ENCODE measurements at places on chromosomes 7 and 10. TPM values are rescaled to one million over a fixed set of nuclear protein-coding genes. Genes with fewer than 3 reads are reported as not detected.

DNA sequence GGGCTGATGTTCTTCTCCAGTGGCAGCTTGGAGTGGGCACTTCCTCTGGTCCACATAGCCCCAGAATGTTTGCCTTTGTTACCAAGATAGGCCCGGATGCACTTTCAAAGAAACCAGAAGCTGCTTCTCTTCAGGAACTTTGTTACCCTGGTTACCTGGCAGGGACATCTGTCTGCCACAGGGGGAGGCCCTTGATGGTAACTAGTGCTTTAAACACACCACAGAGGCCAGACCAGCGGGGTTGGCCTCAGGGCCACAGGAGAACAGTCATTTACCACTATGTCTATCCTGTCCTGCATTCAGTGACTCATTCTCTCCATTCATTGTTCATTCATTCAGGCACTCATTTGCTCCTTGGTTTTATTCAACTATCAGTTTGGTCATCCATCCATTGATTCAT, 11.9 kb upstream of the PLEKHA1 start:
- no peak for DNase-seq

DNA sequence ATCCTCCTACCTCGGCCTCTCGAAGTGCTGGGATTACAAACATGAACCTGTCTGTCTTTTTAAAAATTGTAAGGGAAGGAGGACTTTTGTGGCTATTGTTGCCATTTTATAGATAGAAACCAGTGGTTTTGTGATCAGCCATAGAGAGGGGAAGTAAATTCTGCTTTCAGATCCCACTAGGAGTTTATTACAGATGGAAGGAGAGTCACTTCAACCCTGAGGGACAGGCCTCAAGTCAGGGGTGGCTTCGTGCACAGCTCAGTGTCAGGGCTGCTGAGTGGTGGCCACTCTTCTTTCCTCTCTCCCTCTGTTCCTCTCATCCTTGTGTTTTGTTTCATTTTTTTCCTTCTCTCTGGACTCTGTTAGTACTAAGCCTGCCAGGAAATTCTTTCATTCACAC, 60.8 kb downstream of the OGDH start:
- no peak for DNase-seq

GRCh38 chr7:32774541-32774951, 117.0 kb downstream of the KBTBD2 start:
- DNase-seq: no peak

DNA sequence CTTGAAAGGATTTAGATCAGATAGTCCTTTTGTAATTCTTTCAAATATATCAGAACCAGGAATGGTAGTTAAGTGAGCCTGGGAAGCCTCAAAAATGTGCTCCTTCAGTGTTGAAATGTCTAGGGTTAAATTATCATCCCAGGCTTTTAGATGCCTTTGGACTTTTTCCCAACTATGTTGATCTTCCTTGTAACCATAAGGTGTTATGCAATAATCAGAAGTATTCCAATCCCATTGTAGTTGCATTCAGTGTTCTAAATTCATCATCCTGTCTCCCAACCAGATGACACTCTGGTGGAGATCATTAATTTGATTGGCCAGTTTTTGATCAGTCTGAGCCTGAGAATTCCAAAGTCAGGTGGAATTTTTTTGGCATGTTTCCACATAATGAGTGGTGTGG, 35.1 kb upstream of the AKR1C2 start:
- no peak for DNase-seq

GRCh38 chr10:126075009-126075408, 178.6 kb downstream of the FANK1 start:
- no peak for DNase-seq

- no peak for DNase-seq
These were observed 83.7 kb downstream of the TRIM24 start for GRCh38 chr7:138543739-138544138.

Gene GJD4
- total RNA-seq: not detected

Gene CRTAC1
- 1.3 TPM for total RNA-seq

Measured in mesenteric fat pad (tissue), 1 donor.